ENCODE measurements at places on chromosomes 3 and 15.
A peak's percentile ranks its signal among the peaks of the same experiment; 100 is the strongest.

DNA sequence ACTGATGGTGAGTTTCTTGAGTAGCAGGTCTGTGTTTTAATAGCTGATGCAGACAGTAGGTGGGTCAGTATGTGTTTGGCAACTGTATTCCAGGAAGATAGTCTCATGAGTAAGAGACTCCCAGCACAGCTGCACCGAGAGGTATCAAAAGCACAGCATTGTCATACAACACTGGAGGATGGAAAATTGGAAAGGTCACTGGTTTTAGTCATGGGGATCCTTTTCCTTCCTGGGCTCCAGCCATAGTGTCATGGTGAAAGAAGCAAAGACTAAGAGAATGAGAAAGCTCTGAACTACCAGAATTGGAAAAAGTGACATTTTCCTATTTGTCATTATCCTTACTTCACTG is 61.5 kb downstream of the P3H2 start:
- DNase-seq: no peak

GRCh38 chr3:127056281-127056680 is 73.4 kb downstream of the PLXNA1 start:
- DNase-seq: no peak

- peak; percentile 12 for DNase-seq
These were observed 5.1 kb downstream of the ACAA1 start for GRCh38 chr3:38131621-38132369.

DNA sequence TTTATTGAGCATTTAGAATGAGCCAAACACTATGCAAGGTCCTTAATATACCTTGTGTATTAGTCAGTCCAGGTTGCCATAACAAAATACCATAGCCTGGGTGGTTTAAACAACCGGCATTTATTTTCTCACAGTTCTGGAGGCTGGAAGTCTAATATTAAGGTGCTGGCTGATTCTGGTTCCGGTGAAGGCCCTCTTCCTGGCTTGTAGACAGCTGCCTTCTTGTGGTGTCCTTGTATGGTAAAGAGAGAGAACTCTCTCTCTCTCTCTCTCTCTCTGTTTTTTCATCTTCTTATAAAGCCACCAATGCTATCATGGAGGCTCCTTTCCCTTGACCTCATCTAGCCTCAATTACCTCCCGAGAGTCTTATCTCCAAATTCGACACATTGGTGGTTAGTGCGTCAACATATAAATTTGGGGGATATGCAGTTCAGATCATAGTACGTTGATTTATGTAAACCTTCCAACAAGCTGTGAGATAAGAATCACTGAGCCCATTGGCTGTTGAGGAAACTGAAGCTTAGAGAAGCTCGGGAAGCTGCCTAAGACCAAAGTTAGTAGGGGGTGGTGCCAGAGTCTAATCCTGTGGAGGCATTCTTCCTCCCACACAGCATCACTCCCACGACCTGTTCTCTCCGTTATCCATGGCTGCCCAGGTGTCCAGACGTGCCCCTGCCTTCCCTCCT is 298.0 kb upstream of the PROK2 start:
- DNase-seq: no peak

- no peak for DNase-seq
These were observed 4.9 kb upstream of the FRMD4B start for GRCh38 chr3:69390771-69391170.

- DNase-seq: no peak
These were observed 140.2 kb upstream of the STT3B start for GRCh38 chr3:31392568-31392967.

DNA sequence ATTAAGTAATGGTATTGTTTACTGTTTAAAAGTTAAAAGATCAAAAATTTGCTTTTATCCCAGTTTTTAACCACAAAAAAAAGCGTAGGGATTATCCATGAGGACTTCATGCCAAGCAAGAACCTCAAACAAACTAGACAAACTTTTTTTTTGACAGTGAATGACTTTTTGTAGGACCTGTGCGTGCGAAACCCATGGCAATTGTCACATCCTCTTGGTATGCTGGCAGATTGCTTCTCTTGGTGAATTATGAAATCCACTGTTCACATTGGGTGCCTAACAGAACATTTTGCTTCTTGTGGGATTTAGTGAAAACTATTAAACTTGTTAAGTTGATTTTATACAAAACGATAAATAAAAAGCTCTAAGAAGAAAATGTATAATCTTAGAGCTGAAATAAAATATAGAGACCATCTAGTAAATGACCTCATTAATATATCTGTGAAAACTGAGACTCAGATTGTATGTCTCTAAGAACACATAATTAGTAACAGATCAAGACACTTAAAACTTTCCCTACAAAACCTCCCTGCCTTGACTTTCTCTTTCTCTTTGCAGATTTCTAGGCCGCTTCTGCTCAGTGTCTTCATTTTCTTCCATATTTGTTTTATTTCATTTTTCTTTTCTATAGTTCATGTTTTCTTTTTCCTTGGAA is 87.3 kb upstream of the CGNL1 start:
- no peak for DNase-seq

DNA sequence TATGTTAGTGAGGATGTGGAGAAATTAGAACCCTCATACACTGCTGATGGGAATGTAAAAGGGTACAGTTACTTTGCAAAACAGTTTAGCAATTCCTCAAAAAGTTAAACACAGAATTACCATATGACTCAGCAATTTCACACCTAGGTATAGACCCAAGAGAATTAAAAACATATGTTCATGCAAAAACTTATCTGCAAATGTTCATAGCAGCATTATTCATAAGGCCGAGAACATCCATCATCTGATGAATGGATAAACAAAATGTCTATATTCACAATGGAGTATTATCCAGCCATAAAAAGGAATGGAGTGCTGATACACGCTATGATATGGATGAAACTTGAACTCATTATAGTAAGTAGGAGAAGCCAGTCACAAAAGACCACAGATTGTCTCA is 10.3 kb downstream of the SEC13 start:
- DNase-seq: no peak

DNA sequence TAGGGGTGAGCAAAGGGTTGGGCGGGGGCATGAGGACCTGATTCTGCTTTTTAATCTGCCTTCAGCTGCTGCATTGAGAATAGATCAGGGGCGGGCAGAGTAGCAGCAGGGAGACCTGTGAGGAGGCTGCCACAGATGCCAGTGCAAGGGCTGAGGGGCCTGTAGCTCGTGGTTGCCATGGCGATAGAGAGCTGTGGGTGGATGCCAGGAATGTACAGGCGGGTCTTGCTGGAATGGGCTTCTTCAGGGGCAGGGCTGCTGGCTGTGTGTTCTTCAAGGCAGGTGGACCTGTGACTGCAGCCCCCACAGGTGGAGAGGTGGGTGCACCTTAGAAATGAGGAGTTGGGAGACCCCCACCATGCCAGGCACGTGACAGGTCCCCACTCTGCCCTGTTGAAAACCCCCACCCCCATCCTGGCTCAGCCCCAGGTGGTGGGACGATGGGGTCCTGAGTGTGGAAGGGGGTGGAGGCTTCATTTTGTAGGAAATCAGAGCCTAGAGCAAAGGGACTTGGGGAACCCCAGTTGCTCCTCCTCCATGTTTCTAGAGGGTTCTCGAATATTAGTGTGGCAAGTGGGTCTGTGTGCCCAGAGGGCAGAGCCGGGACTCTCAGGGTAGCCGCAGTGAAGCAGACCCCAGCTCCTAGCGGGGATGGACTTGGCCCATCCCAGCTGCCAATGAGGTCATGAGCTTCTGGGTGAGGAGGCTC is 38.3 kb downstream of the SLC6A6 start:
- DNase-seq: no peak

- DNase-seq: no peak
These were observed 98.7 kb downstream of the RAP2B start for GRCh38 chr3:153260681-153261080.

DNA sequence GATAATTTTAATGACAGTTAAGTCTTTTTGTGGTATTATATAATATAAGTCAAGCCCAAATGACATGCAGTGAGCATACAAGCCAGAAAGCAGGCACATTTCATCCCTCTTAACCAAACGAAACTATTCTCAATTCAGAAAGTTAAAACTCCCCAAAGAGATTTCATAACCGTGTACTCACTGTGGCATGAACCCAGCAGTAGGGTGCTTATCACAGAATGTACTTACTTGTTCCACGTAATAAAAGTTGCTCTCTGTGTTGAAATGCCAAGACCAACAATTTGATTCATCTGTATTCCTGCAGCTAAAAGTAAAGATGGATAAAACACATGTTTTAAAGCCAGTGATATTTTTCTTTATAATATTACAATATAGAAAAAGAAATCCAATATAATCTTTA is 12.1 kb downstream of the GK5 start:
- no peak for DNase-seq

DNA sequence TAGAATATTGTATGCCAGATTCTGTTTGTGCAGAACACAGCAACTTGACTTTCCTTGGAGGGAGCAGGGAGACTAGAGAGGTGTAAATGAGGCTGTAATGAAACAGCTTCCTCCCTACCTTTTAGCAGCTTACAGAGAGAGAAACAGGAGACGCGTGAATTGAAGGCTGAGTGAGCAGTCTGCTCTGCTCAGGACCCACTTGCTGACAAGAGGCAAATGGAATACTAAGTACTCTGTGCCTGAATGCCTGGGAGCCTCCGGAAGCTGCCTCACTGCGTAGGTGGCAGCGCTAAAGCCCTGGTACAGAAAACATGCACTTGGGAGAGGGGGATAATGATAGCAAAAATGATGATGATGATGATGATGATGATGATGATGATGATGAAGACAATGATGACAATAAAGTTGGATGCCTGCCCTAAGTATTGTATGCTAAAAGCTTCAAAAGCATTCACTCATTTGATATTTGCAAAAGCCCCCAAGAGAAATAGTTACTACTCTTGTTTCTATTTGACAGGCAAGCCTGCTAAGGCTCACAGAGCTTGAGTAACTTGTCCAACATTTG is 548.9 kb downstream of the NTRK3 start:
- DNase-seq: no peak

- DNase-seq: no peak
These were observed 17.3 kb downstream of the RNF168 start for GRCh38 chr3:196486263-196486662.

- DNase-seq: no peak
These were observed 559 bp upstream of the LRRN1 start for GRCh38 chr3:3798631-3799113.

DNA sequence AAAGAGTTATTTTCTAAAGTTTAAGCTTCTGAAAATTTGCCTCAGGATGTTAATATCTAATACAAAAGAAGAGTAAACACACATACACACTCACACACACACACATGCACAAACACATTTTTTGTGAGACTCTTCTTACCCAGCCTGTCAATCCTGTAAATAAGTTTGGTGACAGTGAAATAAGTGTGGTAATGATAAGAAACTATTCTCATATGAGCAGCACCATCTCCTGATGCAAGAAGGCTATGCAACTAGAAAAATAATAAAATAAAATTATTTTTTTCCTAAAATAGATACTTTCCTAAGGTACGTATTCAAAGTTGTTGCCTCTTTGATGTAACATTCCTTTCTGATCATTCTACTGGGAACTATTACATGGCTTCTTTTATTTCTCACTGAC is 155.1 kb downstream of the MECOM start:
- DNase-seq: no peak

DNA sequence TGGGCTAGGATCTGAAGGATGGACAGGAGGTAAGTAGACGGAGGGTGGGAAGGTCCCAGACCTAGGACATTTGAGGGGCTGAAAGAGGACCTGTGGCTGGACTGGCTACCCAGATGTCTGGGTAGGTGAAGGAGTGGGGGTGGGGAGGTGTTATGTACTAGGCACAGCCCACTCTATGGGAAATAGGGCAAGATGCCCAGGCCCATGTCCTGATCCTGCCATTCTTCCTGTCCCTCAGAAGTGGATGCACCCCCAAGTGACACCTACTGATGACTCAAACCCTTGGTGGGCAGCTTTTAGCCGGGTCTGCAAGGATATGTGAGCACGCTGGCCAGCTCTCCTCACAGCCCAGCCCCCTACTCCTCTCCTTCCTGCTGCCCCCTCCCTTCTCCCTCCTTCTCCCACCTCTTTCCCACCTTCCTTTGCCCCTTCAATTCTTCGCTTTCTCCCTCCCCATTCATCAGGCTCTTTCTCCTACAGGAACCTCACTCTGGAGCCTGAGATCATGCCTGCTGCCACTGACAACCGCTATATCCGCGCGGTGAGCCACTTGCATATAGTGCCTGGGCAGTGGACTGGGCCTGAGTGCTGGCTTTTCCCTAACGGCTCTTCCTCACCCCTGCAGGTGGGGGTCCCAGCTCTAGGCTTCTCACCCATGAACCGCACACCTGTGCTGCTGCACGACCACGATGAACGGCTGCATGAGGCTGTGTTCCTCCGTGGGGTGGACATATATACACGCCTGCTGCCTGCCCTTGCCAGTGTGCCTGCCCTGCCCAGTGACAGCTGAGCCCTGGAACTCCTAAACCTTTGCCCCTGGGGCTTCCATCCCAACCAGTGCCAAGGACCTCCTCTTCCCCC is 5.2 kb downstream of the ACY1 start:
- DNase-seq: no peak

- DNase-seq: no peak
These were observed 13.6 kb upstream of the BAHD1 start for GRCh38 chr15:40427188-40427587.
